ENCODE measurements at places on chromosomes 16 and 17.

DNA sequence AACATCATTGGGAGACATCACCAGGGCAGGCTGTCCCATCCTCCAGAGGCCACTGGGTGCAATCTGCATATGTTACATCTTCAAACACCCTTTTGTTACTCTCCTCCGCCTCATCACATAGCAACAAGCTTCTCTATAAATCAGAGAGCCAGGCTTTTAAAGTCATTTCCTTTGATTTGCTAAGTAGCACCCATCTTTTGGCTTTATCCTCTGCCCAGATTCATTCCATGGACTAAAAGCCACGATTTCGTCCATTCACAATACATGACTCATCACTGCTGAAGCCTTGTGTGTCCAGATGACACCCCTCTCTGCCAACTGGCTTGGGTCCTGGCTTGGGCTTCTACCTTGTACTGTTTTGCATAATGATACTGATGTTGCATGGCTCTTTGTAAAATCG is 2.0 kb upstream of the KRT38 start:
- no peak for DNase-seq

DNA sequence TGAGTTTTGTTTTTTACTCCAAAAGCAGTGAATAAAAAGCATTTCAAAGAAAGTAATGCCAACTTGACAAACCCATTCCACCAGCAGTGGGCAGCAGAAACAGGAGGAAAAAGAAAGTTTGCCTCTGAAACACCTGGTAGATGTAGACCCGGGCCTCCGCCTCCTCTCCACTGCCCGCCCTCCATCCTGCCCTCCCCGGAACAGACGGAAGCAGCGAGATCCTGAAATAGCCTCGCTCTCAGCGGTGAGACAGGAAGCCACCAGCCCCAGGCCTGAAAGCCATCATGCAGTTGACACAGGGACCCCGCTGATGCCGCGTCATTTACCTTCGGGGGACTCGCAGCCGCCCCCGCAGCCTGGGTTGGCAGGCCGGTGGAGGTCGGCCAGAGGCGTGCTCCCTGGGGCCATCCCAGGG is 67.8 kb downstream of the C16orf78 start:
- peak; percentile 51 for DNase-seq

GRCh38 chr17:4559139-4559791 is 1.1 kb downstream of the GGT6 start:
- DNase-seq = no peak

DNA sequence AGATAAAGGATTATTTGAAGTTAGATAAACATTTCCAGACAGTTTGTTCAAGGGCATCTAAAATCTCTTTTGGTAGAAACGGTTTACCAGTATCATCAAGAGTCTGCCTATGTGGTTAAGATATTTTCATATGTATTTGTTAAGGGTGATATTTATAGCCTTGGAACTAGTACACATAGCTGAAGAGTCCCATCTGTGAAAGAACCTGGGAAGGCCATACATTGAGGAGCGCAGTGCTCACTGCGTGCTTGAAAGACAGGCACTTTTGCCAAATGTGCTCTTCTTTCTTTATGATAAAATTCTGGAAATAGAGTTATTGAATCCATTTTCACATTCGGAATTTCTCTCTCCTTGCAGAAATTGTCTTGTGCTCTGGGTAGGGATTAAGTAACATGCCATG is 7.7 kb downstream of the IGSF6 start:
- DNase-seq = no peak

DNA sequence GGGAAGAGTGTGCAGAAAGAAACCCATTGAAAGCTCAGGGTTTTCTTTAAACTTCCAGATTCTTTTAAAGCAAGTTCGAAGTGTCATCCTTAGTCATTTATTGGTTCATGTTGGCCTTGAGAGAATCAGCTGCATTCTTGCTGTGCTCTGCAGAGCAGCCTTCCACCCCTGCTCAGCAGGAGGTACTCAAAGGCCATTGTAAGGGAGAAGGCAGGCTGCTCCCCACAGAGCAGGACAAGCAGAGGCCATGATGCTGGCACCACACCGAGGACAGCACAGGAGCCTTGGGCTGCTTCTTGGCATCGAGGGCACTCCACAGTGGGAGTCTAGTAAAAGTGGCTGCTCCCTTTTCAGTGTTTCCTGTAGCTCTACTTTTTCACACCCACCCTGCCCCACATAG is 29.6 kb downstream of the NMT1 start:
- no peak for DNase-seq

DNA sequence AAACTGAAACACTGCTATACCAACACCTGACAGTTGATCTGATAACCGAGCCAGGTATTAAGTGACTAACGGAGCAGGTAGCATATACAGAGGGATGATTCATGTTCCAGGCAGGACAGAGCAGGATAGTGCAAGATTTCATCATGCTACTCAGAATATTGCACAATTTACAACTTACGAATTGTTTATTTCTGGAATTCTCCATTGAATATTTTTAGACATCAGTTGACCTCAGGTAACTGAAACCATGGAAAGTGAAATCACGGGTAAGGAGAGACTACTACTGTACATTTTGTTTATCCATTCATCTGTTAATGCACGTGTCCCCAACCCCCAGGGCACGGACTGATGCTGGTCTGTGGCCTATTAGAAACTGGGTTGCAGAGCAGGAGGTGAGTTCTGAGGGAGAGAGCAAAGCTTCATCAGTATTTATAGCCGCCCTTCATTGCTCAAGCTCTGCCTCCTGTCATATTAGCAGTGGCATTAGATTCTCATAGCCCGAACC is 14.5 kb upstream of the PPM1E start:
- no peak for DNase-seq

DNA sequence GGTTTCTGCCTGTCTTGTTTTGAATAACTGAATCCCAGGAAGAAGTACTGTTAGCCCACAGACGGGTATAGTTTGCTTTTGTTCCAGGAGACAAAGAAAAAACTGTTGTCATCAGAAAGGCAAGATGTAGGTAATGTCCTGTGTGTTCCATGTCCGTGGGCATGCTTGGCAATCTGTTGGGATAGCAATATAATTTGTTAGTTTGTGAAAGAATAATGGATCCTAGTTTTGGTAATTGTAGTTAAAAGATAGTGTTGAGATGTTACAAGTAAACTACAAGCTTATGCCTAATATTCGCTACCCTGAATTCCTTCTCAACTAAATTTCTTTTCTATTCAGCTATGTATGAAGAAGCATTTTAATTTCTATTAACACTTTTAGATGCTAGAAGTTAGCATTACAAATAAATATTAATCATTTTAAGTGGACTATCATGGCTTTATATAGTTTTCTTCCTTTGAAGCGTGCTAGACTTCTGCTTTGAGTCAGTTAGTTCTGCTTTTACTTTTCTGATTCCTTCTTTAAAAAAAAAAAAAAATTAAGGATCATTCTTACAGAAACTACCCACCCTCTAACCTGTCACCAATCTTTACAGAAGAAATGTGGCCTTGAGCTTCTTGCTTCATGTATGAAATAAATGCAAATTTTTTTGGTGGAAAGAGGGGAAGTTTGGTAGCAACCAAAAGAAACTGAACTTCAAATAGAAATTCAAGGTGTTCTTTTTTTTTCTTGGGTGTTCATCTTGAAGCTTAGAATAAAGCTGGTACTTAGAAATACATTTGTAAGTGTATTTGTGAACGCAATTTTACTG is 2.4 kb downstream of the EVI2A start:
- DNase-seq = no peak

GRCh38 chr17:5686074-5686635 is 101.8 kb upstream of the NLRP1 start:
- no peak for DNase-seq

- DNase-seq = no peak
Measured at GRCh38 chr17:7809086-7809790, 24.8 kb upstream of the KDM6B start.

GRCh38 chr16:31429314-31429713 is 1.2 kb upstream of the COX6A2 start:
- DNase-seq = no peak

- DNase-seq = no peak
Measured at GRCh38 chr16:1674306-1674705, 3.8 kb upstream of the JPT2 start.

GRCh38 chr17:9666461-9667050 is 21.2 kb downstream of the USP43 start:
- DNase-seq = no peak

GRCh38 chr17:48997103-48997826 is at the start of gene IGF2BP1:
Gene IGF2BP1 (plus strand): TSS chr17:48997385. CDS start chr17:48997746, 361 bp downstream.
- no peak for DNase-seq

DNA sequence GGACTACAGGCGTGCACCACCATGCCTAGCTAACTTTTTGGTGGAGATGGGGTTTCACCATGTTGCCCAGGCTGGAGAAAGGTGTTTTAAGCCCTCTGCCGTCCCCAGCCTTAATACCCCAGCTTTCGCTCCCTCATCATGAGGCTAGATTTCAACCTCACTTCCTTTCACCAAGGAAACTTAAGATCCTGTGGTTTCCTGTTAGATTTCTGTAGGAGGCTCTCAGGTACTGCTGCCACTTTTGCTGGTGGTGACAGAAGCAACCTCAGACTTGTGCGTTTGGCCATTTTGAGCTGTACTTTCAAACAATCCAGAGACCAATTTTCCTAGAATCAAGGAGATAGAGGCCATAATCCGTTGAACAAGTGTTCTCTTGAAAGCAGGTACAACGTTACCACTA is 36.2 kb downstream of the MPHOSPH6 start:
- no peak for DNase-seq

GRCh38 chr17:19461681-19462080 is 50.6 kb downstream of the RNF112 start:
- no peak for DNase-seq

GRCh38 chr16:58217311-58217925 is 19.5 kb upstream of the CSNK2A2 start:
- no peak for DNase-seq

- DNase-seq = no peak
Measured at GRCh38 chr17:48555258-48556228, 10.6 kb upstream of the HOXB2 start.

- DNase-seq = no peak
Measured at GRCh38 chr17:75830164-75831031, 13.8 kb downstream of the UNC13D start.

DNA sequence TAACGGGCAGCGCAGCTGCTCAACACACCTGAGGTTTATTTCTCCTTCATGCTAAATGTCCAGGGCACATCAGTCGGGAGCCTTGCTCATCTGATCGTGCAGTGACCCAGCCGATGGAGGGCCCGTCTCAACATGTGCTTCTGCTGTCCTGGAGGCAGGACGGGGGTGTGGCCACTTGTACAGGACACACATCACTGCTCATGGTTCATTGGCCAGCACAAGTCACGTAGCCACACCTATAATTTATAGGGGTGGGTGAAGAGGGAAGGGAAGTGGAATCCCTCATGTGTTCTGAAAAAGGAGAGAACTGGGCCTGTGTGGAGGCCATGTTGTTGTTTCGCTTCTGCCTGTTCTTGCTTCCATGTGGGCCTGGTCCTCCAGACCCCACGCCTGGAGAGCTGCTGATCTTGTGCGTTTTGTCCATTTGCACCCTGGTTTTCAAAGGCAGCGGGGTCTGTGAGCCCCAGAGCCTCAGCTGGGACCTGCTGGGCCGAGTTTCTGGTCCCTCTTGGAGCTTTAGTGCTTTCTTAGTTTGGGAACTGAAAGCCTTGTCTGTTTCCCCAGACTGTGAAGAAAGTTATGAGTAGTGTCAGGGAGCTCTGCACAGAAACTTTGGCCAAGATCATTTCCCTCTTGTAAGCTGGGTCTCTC is 60.5 kb downstream of the CMIP start:
- no peak for DNase-seq

GRCh38 chr16:82735673-82736091 is 108.9 kb downstream of the CDH13 start:
- no peak for DNase-seq

- DNase-seq = no peak
Measured at GRCh38 chr17:63436523-63437110, 9.5 kb downstream of the CYB561 start.

GRCh38 chr16:75483222-75483621 is 12.0 kb downstream of the CHST6 start:
- no peak for DNase-seq

GRCh38 chr16:23320693-23321092 is 18.6 kb downstream of the SCNN1B start:
- no peak for DNase-seq

DNA sequence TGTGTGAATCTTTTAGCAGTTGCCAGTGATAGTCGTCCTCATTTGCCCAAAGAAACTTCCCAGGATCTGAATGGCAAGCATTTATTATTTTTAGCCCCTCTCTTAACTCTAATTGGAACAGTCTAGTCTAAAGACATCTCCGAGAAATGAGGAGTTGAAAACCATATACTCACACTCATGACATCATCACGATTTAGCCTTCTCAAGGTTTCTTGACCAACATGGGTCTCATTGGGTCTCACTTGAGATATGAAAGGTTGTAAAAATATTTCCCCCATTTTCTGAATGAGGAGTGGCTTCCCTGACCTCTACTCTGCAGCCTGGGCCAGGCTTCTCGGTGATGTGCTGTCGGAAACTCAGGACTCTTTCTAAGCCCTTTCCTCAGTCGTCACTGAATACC is 37.1 kb upstream of the CACNG1 start:
- DNase-seq = no peak

- DNase-seq = no peak
Measured at GRCh38 chr16:84559311-84559932, 55.0 kb upstream of the MEAK7 start.

GRCh38 chr17:38451840-38452529 is 23.7 kb downstream of the ARHGAP23 start:
- no peak for DNase-seq

DNA sequence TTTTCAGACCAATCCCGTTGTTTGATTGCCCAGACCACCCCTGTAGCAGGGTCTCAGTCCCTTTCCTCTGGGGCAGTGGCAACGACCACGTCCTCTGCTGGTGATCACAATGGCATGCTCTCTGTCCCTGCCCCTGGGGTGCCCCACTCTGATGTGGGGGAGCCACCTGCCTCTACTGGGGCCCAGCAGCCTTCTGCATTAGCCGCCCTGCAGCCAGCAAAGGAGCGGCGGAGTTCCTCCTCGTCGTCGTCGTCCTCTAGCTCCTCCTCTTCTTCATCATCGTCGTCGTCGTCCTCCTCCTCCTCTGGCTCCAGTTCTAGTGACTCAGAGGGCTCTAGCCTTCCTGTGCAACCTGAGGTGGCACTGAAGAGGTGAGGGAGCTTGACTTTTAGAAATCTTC is 9.2 kb downstream of the ELOB start:
- DNase-seq = no peak

DNA sequence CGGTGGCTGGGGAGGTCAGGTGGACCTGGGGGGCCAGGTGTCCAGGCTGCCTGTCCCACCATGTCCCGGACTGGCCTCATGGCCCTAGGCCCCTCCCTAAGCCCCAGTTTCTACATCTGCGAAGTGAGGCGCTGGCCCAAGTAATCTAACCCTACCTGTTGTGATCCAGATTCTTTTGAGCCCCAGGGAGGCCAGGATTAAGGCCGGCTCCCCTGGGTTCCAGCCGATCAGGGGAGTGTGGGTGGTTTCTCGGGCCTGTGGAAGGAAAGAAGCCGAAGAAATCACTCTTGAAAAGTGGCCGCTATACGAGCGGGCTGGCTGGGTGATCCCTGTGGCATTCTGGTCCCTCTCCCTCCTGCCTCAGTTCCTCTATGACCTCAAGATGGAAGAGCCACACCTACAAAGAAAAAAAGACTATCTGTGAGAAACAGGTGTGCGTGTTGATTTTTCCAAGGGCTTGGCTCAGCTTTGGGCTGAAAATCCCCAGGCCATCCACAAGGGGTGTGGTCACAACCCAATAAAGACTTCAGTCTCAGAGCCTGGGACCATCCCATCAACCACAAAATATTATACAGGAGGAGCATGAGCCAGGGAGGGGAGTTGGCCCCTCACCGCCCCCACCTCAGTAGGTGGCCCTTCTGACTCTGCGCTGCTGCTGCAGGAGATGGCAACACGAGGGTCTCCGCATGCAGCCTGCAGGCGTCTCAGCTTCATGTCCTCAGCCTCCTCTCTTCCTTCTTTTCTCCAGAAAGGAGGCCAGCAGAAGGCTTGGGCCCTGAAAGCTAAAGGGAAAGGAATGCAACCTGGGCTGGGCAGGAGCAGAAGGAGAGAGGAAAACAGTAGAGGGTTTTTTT is 20.3 kb downstream of the GPR142 start:
- no peak for DNase-seq
